ENCODE measurements at places on chromosomes 11 and 22. TPM values are rescaled to one million over a fixed set of nuclear protein-coding genes. Genes with fewer than 3 reads are reported as not detected.

GRCh38 chr22:39526736-39527171 lies 5.8 kb downstream of the RPS19BP1 start:
- DNase-seq = no peak

- no peak for DNase-seq
Measured at GRCh38 chr11:111067994-111068393, 177.5 kb upstream of the POU2AF2 start.

Gene UCP3
- 0.70 TPM for polyA plus RNA-seq

Gene RAB3IL1
- polyA plus RNA-seq = 0.31 TPM

Gene OR2AT4
- polyA plus RNA-seq = not detected

DNA sequence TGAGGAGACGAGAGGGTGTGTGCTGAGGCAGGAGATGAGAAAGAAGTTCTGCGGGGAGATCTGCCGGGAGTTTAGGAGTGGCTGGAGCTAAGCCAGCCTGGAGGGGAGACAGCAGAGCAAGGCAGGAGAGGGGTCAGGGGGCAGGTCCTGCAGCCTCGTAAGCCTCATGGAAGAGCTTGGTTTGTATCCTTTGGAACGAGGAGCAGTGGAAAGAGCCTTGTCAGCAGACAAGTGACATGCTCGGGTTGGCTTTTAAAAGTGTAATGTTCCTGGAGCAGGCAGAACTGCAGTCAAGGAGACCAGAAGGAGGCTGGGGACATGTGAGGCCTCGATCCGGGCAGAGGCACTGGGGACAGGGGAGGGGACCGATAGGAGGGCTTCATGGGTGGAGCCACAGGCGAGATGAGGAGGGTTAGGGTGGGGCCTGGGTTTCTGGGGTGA lies 21.4 kb upstream of the TUB start:
- no peak for DNase-seq

DNA sequence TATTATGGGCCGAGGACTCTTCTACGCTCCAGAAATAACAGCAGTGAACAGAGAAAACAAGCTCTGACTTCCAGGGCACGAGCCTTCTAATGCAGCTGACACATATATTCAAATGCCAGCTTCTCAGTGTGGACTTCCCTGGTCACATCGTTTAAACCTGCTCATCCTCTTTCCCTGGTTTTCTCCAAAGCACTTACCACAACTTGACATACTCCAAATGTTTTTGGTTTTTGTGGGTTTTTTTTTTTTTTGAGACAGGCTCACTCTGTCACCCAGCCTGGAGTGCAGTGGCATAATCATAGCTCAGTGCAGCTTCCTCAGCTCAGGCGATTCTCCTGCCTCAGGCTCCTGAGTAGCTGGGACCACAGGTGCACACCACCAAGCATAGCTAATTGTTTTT lies 105.5 kb downstream of the MICAL3 start:
- no peak for DNase-seq

- no peak for DNase-seq
Measured at GRCh38 chr11:111634981-111635705, 32.9 kb downstream of the SIK2 start.

DNA sequence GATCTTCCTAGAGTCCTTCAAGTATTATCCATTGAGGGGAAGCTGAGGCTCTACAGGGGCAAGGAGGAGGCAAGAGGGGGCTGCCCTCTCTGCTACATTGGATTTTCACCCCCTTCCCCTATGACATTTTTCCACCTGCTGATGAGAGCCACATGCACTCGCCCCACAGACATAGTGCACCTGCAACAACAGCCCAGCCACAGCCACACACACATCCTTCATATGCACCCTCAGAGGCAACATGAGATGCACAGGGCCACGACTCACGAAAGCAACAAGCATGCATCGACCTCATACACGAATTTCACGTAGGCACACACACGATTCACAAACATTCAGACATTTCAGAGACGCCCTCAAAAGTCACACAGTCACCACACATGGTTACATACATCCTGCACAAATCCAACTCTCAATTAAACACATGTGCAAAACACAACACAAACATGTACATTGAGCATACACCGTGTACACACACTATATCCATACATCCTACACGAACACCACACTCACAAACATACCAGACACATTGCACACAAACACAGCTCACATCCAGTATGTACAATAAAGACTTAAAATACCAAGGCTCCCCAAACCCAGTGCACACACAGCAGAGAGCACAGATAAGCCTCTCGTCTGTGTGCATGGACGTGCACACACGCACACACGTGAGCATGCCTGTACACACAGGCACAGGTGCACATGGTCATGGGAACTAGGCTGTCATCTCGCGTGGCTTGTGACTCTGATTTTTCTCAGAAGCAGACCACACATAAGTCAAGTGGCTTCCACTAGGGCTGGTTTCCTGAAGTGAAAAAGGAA lies 6.3 kb upstream of the LRRC32 start:
- no peak for DNase-seq

Gene TBX10
- polyA plus RNA-seq = not detected

Gene RDX
- polyA plus RNA-seq = 85.4 TPM
